ENCODE measurements at places on chromosomes 6 and 20. TPM values are rescaled to one million over a fixed set of nuclear protein-coding genes. Genes with fewer than 3 reads are reported as not detected.

- DNase-seq, result no peak
Measured at GRCh38 chr6:113719545-113719944, 137.6 kb upstream of the MARCKS start.

GRCh38 chr20:51178153-51178552 is 155.2 kb upstream of the KCNG1 start:
- DNase-seq, result no peak

GRCh38 chr20:25013478-25014380 is 21.2 kb upstream of the APMAP start:
- DNase-seq, result no peak

DNA sequence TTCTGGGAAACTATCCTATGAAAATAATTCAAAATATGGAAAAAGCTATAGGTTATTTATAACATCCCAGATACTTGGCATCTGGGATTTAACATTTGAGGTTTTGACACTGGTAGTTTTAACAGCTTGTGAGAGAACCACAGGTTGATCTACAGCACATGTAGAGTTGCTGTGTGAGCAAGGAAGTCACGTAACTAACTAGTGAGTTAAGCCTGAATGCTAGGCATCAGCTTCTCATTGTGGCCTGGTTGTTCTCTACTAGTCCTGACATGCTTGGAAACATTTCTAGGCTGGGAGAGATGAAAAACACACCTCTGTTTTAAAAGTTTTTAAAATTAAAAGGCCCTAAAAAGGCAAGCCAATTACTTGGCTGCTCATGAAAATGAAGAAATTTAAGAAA is 28.2 kb downstream of the ESF1 start:
- no peak for DNase-seq

GRCh38 chr6:47016261-47016660 is 25.9 kb downstream of the ADGRF1 start:
- DNase-seq, result no peak

Gene RIN2
- 31.9 TPM for total RNA-seq

Gene TSBP1
- total RNA-seq, result not detected

All from HT-29 (cell line).